NCI-H345 (cell line): ENCODE measurements at places on chromosomes 4 and X.
A peak's percentile ranks its signal among the peaks of the same experiment; 100 is the strongest.

GRCh38 chrX:81556880-81557279 lies 355.0 kb downstream of the SH3BGRL start:
- DNase-seq, result no peak

DNA sequence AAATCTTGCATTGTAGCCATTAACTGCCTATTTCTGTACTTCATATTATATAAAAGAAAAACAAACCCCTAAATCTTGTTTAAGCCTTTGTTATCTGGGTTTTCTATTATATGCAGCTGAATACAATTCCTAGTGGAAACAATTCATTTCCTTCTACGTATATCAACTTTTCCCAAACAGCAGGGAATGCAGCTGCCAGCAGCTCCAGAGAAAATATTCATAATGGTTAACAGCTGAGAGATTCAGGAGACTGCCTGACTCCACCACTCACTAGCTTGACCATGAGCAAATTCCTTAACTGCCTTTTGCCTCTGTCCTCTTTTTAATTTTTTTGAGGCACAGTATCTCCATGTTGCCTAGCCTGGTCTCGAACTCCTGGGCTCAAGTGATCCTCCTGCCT lies 146.2 kb downstream of the SPATA18 start:
- DNase-seq, result no peak

GRCh38 chrX:51825436-51825835 lies 68.0 kb upstream of the MAGED1 start:
- no peak for DNase-seq

- no peak for DNase-seq
Observed at GRCh38 chr4:7158081-7158750, 34.1 kb upstream of the SORCS2 start.

GRCh38 chr4:42750091-42750490 lies 93.2 kb upstream of the ATP8A1 start:
- DNase-seq, result peak; percentile 5

- no peak for DNase-seq
Observed at GRCh38 chrX:108246304-108246954, 154.9 kb downstream of the ATG4A start.

- no peak for DNase-seq
Observed at GRCh38 chr4:116427666-116428065, 657.7 kb downstream of the TRAM1L1 start.
